ENCODE measurements at places on chromosomes 11 and 22. TPM values are rescaled to one million over a fixed set of nuclear protein-coding genes. Genes with fewer than 3 reads are reported as not detected.

The SH3BP1 gene
- polyA plus RNA-seq: 8.7 TPM

The PKP3 gene
- 94.5 TPM for polyA plus RNA-seq

The RBM4B gene
- 16.1 TPM for polyA plus RNA-seq

The YAP1 gene
- 24.0 TPM for polyA plus RNA-seq

The CTSF gene
- 26.7 TPM for polyA plus RNA-seq

The PRG3 gene
- not detected for polyA plus RNA-seq

The PAMR1 gene
- 4.9 TPM for polyA plus RNA-seq

The LARGE2 gene
- polyA plus RNA-seq: 17.4 TPM

The F2 gene
- polyA plus RNA-seq: not detected

The KLHDC7B gene
- not detected for polyA plus RNA-seq

The APOBEC3F gene
- 8.2 TPM for polyA plus RNA-seq

The OR10A4 gene
- not detected for polyA plus RNA-seq

The C11orf86 gene
- not detected for polyA plus RNA-seq

The C11orf91 gene
- not detected for polyA plus RNA-seq

The IGLL1 gene
- polyA plus RNA-seq: not detected

The TMPRSS13 gene
- polyA plus RNA-seq: 3.8 TPM

The FAM89B gene
- polyA plus RNA-seq: 65.1 TPM

The PLAAT5 gene
- 1.1 TPM for polyA plus RNA-seq

The BIRC3 gene
- polyA plus RNA-seq: 78.1 TPM

The PGAP2 gene
- 8.7 TPM for polyA plus RNA-seq

The DEUP1 gene
- not detected for polyA plus RNA-seq

The CPT1B gene
- polyA plus RNA-seq: 10.1 TPM

The MRGPRX3 gene
- not detected for polyA plus RNA-seq

The FDXACB1 gene
- polyA plus RNA-seq: 1.4 TPM

The C11orf58 gene
- polyA plus RNA-seq: 86.2 TPM

The C22orf31 gene
- polyA plus RNA-seq: not detected

The ASCL2 gene
- polyA plus RNA-seq: 6.3 TPM

The DBX1 gene
- not detected for polyA plus RNA-seq

The PNPLA5 gene
- polyA plus RNA-seq: not detected

The MAPK8IP2 gene
- polyA plus RNA-seq: 0.61 TPM

The KCNJ1 gene
- polyA plus RNA-seq: 0.10 TPM

The MIOX gene
- 0.40 TPM for polyA plus RNA-seq

The KRTAP5-8 gene
- polyA plus RNA-seq: 0.15 TPM

The ANKK1 gene
- polyA plus RNA-seq: not detected

The SLC5A12 gene
- polyA plus RNA-seq: not detected

The ALKBH8 gene
- 3.7 TPM for polyA plus RNA-seq

The PDGFB gene
- polyA plus RNA-seq: 4.1 TPM

The CBX7 gene
- 46.3 TPM for polyA plus RNA-seq

The CREB3L1 gene
- polyA plus RNA-seq: 59.3 TPM

The GAL3ST3 gene
- polyA plus RNA-seq: not detected

The ROBO4 gene
- 2.7 TPM for polyA plus RNA-seq

The LRRN4CL gene
- 1.6 TPM for polyA plus RNA-seq

The OR51E2 gene
- polyA plus RNA-seq: not detected

The RAG2 gene
- polyA plus RNA-seq: not detected
